Activated CD4-positive, CD25-positive, alpha-beta regulatory T cell treated with anti-CD3 and anti-CD28 coated beads, Interleukin-2, amount 50 U/mL, for 24 hours (primary cell): ENCODE measurements at places on chromosomes 3 and 15.

- ATAC-seq: no peak
These were observed 20.5 kb upstream of the ACTC1 start for GRCh38 chr15:34815836-34816235.

DNA sequence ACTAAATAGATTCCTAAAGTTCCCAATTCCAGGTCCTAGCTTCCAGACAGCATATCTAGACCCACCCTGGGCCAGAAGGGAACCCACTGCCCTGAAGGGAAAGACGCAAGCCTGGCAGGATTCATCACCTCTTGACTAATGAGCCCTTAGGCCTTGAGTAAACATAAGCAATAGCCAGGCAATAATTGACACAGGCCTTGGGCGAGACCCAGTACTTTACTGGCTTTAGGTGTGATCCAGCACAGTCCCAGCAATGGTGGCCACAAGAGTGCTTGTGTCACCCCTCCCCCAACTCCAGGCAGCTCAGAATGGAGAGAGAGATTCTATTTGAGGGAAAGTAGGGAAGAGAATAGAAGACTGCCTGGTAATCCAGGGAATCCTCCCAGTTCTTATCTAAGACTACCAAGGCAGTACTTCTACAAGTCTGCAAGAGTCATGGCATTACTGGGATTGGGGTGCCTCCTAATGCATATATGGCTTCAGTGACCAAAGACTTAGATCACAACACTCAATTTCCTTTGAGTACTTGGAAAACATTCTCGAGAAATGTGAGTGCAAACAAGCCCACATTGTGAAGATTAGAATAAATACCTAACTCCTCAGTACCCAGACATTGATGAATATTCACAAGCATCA lies 30.4 kb upstream of the WWTR1 start:
- no peak for ATAC-seq

DNA sequence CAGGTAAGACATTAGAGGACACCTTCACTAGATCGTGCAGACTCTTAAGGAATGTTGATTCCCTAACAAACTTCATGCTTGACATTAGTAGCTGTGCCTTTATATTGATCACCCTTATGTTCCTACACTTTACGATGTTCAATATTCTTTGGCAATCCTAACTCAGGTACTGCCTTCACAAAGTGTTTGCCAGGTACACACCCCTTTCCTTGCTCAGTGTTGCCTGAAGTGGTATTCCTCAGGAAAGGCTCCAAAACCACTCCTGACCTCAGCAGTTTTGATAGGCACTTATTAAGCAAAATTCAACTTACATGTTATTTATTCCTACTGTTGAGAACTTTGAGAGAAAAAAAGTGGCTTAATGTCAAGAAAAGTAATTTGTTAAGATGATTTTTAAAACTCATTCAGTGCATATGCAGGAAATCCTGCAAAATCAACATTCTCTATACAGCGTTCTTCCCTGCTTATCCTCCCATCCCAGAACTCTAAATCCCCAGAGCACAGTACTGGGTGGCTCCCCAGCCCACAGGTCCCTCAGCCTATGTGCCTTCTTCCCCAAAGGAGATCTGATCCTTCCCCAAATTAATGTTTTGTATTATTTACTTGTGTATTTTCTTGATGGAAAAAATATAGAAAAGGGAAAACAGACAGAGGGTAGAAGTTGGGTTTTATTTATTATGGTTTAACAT lies 260.7 kb downstream of the MECOM start:
- ATAC-seq: no peak

DNA sequence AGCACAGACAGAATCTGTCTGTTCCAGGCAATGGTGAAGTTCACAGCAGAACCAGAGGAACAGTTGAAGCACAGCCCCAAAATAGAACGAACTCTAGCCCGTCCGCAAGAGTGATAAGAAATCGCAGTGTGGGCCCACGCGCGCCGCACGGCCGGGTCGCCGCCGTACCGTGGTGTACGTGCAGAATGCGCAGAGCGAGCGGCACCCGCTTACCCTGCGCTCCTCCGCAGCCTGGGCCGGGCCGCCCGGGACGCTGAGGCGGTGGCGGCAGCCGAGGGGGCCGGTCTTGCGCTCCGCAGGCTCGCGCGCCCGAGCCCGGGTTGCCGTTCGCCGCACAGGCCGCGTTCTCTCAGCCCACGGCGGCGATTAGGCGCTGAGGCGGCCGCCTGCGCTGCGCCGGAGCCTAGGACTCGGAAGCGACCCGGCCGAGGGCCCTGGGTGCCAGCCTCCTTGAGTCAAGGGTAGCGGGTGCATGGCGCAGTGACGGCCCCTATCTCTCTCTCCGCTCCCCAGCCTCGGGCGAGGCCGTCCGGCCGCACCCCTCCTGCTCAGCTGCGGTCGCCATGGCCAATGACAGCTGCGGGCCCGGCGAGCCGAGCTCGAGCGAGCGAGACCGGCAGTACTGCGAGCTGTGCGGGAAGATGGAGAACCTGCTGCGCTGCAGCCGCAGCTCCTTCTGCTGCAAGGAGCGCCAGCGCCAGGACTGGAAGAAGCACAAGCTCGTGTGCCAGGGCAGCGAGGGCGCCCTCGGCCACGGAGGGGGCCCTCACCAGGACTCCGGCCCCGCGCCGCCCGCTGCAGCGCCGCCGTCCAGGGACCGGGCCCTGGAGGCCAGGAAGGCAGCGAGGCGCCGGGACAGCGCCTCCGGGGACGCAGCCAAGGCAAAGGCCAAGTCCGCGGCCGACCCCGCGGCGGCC lies 20.5 kb downstream of the WDR73 start:
- peak; percentile 59 for ATAC-seq

- no peak for ATAC-seq
These were observed 52.2 kb upstream of the HES1 start for GRCh38 chr3:194083637-194084224.

DNA sequence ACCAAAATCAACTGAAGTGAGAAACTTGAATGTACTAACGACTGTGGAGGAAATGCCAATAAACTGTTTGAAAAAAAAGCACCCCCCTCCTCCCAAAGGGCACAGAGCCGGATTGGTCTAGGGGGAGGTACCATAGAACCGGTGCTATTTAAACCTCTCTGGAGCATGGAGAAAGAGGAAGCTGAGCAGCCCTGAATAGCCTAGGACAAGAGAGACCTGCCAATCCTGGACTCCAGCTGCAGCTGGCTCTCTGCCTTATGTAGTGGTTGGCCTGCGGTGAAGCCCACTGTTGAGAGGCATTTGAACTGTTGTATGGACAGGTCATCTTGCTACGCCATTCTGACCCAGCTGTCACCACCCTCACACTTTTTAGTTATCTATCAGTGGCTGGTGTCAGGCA lies 1.5 kb upstream of the SH3GL3 start:
- ATAC-seq: no peak

DNA sequence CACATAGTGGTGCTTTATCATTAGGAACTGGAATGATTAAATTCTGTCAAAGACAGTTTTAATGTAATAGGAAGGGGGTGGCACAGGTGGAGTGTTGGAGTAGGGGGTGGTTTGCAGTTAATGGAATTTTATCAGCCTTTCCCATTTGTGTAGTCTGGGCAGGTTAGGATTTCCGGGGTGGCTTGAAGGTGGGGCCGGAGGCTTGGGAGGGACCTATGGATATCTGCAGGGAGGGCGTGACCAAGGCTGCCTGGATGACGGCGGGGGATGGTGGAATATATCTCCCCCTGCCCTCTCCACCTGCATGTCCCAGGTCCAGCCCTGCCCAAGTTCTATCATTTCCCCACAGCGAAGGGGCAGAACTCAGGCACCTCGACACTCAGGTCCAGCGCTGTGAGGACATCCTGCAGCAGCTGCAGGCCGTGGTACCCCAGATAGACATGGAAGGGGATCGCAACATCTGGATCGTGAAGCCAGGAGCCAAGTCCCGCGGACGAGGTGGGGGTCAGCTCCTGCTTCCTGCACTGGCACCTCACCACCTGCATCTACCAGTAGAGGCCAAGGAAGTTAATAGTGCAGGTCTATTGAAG lies 15.5 kb downstream of the TTLL3 start:
- no peak for ATAC-seq

DNA sequence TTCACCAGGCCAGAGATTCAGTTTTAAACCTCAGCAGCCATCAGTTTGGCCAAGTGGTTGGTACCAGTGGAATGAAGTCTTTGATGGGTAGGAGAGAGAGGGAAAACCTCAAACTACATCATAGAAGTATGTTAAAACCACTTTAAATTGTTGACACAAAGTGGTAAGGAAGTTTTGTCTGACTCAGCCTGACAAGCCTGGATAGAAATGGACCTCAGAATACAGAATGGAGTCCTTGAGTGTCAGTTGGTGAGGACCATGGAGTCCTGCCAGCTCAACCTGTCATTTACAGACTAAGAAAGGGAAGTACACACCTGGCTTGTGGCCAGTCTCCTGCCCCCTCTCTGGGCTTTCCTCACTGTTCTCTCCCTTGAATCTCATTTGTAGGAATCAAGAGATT lies 12.1 kb downstream of the EAF1 start:
- ATAC-seq: no peak

- ATAC-seq: no peak
These were observed 179.7 kb upstream of the TOPAZ1 start for GRCh38 chr3:44061961-44062360.
